ENCODE measurements at places on chromosomes 16 and 17.

- no peak for DNase-seq
These were observed 64.0 kb downstream of the DYNLRB2 start for GRCh38 chr16:80604600-80605355.

DNA sequence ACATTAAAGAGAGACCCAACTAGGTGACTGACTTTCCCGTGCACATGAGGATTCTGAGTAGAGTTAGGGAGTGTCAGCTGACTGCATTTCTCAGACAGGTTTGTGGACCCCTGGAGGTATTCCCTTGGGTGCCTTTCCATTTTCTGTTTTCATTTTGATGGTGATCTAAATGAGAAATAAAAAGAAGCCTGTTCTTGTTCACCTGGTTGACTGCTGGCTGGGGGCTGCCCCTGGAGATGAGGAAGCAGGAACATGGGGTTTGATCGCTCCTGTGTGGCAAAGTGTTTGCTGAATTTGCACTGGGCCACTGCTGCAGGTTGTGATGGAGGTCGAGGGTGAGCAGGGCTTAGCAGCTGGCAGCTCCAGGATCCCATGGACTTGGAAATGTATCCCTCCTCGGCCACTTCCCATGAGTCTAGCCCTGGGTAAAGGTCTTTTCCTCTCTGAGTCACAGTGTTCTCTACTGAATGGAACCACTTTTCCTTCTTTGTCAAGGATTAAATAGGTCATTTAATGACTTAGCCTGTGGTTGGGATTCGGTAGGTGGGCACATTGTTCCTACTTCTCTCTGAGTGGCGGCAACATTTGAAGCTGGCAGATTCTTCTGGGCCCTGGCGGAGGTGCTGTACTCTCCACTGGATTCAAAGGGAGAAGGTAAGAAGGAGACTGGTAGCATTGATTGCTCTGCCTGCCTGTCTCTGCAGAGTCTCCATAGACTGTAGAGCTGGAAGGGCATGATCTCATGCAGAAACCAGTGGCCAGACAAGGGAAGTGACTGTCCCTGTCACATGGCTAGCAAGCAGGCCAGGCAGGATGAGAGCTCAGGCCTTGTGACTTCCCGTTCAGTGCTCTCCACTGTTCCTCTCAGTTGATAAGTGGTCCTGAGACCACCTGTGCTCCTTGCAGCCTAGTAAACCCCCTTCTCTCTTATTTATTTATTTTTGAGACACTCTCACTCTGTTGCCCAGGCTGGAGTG, 17.9 kb downstream of the SNX29 start:
- peak; percentile 28 for DNase-seq

DNA sequence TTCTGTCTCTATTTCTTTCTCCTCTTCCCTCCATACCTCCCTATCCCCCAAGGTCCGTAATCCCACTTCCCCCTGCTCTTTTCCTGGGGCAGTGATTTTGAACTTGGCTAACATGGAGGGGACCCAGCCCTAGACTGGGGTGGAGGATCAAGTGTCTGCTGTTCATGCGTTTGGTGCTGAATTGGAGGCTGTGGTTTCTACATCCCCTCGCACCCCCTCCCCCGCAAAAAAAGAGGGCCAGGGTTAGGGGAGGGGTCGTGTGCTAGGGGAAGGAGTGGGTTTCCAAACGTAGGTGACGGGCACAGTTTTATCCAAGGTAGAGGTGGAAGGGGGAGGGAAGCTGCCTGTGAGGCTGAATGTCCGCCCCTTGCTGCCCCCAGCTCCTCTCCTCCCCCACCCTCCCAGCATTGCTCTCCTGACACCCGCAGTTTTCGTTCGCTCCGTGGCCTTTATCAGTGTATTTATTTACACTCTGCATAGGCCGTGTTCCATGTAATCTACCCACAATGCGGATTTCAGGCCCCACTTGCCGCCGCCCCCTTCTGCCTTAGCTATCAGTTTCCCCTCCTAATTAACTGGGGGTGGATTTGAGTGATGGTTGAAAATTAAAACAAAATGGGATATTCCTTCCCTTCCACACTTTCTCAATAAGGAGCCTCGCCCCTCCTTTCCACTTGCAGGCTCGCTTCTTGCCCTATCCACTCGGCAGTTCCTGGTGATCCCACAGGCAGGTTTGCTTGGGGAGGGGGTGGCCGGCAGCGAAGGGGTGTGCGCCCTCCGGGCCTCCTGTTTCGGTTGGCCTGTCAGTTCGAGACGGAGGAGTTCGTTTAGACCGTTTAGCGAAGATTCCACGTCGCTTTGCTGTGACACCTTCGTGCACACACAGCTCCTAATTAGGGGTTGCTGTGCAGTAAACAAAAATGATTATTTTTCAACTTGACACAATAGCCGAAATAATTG, 2.0 kb downstream of the GNAO1 start:
- DNase-seq: no peak

- peak; percentile 19 for DNase-seq
These were observed 498 bp downstream of the LRRC37B start for GRCh38 chr17:32007463-32008298.

- DNase-seq: no peak
These were observed 26.9 kb downstream of the OR3A1 start for GRCh38 chr17:3271072-3271848.
